ENCODE measurements at places on chromosomes 5 and 9.

DNA sequence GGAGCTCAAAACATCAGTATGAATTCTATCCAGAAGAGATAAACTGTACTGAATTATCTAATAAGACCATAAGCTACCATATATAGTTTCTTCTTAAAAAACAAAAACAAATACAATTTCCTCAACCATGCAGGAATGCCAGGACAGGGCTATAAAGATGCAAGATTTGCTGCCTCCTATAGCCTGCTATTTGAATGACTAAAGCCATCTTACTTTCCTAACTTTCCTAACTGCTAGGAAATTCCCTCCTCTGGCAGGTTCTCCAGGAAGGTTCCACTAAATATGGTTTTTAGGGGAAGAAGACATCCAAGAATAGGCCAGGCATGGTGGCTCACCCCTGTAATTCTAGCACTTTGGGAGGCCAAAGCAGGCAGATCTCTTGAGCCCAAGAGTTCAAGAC, 15.1 kb downstream of the KIF27 start:
- no peak for DNase-seq

GRCh38 chr9:36208521-36209253, 18.0 kb downstream of the CLTA start:
- no peak for DNase-seq

DNA sequence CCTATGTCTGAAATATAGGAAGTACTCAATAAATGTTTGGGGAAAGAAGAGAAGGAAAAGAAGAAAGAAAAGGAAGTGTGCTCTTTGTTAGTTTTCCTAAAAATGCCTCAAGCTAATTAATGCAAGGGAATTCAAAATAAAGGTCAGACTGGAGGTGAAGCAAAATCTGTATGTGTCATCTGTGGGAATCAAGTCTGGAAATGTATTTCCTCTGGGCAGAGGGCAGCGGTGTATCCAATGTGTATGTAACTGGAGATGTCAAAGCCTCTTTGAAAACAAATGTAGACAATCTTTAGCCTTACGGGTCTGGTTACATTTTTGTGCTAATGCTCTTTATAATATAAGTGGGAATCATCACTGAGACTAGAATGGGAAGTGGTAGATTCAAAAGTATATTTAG, 471.4 kb downstream of the MAN2A1 start:
- DNase-seq, result no peak

DNA sequence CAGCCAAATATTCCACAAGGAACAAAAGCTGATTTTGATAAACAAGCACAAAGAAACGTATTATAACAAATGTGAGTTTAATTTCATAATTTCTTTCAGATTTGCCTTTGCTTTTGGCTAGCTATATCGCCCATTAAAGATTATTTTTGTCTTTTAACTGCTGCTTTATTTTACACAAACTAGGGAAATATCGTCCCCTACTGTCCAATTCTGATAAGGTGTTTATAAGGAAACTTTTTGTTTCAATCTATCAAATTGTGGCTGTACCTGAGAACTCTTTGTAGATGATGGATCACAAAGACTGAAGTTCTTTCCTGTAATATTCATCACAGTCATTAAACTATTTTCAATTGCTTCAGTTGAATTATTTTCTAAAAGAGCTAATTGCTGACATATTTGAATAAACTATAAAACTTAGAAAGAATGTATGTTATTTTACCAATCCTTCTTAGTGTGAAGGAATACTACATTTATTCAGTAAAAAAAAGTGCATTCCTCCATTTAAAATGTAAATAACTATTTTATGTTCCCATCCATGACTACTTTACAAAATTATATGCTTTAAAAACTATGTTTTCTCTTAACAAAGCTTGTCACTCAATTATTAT, 431.3 kb upstream of the ITGA1 start:
- no peak for DNase-seq

DNA sequence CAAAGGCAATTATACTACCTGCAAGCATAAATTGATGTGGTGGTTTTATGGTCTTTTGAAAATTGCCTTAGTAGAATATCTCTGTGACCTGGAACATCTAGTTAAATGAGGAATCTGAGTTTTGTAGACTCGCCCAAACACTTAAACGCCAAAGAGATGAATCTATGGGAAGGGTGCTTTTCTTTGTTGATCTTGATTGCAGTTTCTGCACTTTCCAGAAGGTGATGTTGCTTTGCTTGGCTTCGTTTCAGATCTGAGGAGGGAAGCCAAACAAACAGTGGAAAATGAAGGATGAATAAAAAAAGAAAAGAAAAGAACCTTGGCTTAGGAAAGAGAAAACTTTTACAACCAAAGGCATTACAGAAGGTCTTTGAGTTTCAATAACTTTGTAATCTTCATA, 1021.2 kb downstream of the NR2F1-AS1 start:
- no peak for DNase-seq

DNA sequence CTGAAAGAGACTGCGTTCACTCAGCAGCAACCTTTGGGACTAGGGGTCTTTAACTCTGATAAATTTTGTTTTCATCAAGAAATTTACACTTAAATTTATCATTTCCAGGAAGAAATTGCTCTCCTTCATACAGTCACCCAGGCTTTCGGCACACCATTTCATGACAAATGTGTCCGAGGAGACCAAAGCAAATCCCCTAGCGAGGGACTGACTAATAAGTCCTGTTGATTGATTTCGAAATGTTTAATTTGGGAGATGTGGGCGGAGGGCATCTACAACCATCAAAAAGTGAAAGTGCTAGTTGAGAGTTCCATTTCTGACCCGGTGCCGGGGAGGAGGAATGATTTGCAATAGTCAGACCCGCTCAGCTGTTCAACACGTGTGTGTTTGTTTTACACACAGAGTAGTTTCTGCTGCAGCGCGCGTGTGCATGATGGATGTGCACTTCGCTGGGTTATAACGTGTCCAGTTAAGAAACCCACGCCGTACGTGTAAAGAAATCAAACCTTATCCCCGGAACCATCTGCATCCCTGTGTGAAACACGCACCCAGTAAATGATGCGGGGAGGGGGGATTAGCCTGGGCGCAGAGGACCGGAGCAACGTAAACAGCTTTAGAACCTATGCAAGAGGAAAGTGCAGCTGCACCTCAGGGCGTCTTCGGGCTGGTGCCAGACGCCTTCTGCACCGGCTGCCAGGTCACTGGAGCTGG, 845 bp upstream of the NR4A3 start:
- DNase-seq, result peak; percentile 32

DNA sequence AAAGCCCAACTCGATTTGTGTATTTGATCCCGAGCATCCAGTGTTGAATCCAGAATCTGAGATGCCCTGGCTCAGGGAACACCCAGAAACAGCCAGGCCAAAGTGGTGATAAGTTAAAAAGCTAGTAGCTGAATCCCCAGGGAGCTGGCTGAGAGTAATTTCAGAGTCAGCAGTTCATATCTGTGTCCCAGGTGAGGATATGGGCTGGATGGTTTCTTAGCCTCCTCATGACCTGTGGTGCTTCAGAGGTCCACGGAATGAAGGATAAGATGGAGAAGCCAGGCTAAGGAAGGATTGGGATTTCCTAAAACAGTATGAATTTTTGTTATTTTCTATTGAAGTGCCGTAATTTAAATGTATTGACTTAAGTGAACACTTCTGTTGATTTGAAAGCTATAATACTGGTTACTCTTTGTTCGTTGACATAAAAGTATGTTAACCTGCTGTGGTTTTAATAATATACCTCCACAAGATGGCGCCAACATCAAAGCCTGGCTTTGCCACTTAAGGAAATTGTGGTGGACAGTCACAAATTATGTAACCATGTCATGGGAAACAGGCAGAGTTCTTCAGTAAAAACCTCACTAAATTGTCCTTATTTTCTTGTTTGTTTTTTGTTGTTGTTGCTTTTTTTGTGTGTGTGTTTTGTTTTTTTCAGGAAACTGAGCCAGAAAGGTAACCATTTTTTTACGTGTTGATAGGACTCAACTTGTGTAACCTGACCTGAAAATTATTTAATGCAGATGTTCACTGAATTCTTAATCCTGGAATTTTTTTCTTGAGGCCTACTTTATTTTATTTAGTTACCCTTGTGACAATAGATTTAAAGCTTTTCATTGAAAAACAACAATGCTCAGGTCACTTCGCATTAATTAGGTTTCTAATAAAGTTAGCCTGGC, 11.4 kb downstream of the MTAP start:
- no peak for DNase-seq

- DNase-seq, result no peak
These were observed 21.7 kb upstream of the ACSL6 start for GRCh38 chr5:132033122-132033521.

DNA sequence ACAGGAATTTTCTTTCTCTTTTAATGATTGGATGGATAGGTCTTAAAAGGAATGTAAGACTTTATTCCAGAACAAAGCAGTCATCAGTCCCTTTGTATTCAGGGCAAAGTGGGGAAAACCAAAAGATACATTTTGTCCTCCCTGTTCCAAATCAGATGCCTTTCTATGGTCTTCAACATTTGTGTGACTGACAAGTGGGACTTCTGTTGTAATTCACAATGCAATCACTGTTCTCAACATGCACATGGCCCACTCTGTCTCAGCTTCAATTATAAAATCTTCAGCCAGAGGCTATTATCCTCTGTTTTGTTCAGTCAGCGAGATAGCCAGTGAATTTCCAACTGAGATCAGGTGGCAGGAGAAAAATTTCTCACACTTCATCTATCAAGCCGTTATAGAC, 95.5 kb upstream of the ERBIN start:
- DNase-seq, result no peak

DNA sequence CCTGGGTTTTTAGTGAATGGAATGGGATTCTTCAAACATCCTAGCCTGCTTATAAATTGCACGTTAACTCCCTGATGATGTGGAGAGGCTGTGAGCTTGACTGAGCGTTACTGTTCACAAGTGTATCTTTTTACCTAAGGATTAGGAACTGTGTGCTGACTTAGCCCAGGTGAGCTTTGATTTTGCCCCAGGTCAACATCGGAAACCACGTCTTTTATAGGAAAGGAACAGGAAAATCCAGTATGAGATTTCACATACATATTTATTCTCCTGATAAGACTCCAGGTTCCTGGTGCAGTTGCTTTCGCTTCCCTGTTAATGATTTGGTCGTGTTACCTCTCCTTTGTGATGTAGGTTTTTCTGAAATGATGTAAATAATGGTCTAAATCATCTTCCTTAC, 103.2 kb upstream of the BASP1 start:
- no peak for DNase-seq

DNA sequence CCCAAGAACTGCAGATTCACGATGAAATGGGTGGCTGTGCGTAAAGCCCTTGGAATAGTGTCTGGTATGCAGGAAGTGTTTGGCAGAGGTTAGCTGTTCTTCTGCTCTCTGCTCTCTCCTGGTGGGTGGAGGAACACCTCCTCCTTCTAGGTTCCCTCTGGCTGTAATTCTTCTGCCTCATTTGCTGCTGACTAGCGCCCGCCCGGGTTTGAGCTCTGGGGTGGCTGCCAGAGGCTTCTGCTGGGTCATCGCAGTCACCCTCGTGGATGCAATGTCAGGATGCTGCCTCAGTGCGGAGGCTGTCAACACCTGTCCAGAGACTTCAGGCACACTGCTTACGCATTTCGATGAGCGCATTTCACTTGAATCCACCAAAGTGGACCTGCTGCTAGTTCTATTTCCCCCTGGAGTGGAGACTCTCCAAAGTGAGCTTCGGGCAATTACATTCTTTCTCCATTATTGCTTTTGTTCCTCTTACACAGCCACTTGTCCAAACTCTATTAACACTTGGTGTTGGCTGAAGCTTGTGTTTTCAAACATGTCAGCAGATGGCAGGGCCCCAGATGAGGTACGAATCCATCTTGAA, 11.7 kb downstream of the DOCK2 start:
- no peak for DNase-seq

DNA sequence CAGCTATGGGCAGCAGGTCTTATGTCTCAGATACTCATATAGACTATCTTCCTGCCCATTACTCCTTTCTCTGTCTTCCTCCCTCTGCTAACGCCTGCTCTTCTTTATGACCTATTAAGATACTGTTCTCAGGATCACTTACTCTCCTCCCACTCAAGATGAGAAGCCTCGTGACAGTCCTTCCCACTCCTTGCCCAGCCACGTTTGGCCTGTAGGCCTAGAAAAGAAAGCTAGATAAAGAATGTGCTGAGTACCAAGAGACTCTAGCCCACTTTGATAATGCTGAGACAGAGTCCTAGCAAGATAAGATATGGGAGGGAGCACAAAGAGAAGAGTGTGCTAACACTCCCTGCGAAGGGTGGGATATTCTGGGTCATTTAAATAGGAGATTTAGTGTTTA, 6.8 kb upstream of the DENND4C start:
- no peak for DNase-seq

GRCh38 chr9:106727969-106728368, 135.0 kb upstream of the ZNF462 start:
- no peak for DNase-seq

DNA sequence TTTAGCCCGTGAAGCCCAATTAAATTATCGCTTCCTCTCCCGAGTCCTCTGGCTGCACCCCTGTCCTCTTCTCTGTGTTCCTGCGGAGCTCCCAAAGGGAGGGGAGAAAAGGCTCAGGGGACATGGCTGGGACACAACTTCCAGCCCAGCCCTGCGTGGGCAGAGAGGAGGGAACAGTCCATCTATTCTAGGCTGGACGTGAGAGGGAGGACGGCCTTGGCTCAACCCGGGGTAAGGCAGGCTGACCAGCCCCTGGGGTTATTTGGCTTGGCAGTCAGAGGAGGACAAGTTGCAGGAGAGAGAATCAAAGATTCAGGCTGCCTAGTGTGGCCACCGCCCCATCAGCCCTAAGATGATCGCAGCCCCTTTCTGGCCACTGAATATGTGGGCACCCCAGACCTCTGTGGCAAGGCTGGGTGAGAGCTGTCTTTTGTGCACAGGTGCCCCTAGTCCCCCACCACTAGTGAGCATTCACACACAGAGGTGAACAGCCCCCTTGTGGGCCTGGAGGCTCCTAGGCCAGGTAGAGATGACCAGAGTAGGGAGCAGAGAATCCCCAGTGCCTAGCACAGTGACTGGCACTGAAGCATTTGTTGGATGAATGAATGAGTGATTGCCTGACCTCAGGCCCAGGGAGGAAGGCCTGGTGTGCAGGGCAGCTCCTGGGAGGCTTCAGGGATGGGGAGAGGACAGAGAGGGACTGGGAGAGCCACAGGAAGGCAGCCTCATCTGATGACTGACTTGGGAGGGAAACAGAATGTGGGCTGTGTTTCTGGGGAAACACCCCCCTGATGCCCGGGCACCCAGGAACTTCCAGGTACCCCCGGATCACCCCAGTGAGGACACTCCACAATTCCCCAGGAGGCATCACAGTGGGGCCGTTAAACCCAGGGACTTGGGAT, 133.9 kb downstream of the C9orf50 start:
- no peak for DNase-seq

- no peak for DNase-seq
These were observed 27.9 kb upstream of the CEMIP2 start for GRCh38 chr9:71796100-71796767.

- DNase-seq, result no peak
These were observed 3.8 kb upstream of the ITGA2 start for GRCh38 chr5:52985306-52985705.

GRCh38 chr9:6439051-6439703, 26.2 kb downstream of the UHRF2 start:
- DNase-seq, result no peak

All from cortex of kidney (tissue), 1 donor.